ENCODE measurements at places on chromosomes 2 and 18.

DNA sequence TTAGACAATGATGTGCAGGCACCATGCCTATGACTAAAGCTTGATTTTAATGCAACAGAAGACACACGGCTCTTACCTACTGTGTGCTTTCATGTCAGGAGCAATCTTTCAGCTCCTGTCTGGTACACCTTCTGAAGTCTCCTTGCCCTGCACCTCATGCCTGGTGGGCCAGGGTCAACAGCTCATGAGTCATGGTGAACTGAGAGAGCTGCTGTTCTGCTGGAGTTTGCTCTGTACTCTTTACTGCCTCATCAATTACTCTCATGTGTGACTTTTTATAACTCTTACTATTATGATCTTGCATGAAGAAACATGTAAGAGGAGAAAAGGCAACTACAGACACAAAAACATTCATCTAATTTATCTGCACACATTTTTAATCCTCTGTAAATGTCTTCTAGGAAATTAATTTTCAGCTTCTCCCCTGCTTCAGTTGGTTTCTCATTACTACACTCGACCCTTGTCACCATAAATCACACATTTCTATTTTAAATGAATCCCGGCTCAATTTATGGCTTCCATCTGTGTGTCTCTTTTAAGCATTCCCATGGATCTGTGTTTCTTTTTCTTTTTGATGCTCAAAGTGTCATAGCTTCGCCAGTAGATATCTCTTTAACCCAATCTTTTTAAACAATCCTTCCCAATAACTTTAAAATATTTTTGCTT is 9.7 kb downstream of the SERPINB7 start:
- DNase-seq, result no peak

DNA sequence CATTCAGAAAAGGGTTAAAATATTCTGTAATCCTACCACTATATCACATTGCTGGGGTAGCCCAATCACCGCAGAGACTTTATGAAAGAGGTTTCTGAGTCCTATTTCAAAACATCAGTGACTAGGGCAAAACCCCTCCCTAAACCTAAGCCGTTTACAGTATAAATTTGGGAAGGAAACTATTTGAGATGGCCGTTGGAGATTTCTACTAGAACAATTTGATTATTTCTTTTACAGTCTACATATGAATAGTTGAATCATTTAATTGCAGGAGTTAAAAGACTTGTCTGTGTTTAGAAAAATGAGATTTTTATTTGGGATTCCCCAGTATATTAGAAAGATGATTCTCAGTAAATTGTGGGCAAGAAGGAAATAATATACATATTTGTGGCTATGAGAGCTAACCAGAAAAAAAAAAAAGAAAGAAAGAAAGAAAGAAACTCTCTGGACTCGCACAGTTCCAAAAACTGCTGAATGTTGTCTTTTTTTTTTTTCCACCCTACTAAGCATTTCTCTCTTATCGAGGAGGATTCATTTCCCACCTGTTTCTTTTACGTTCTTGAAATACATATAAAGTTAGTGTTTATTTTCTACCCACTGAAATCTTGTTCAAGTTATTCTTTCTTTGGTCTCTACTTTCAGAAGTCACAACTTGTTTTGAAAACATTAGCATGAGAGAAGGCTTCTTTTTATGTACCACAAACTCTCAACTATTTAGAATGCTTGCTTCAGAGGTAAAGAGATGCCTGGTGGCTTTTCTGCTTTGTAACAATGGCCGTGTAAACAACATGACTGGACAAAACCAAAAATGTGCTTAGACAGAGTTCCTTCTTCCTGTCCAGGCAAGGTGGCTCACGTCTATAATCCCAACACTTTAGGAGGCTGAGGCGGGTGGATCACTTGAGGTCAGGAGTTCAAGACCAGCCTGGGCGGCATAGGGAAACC is 65.9 kb downstream of the BCL2 start:
- DNase-seq, result no peak

DNA sequence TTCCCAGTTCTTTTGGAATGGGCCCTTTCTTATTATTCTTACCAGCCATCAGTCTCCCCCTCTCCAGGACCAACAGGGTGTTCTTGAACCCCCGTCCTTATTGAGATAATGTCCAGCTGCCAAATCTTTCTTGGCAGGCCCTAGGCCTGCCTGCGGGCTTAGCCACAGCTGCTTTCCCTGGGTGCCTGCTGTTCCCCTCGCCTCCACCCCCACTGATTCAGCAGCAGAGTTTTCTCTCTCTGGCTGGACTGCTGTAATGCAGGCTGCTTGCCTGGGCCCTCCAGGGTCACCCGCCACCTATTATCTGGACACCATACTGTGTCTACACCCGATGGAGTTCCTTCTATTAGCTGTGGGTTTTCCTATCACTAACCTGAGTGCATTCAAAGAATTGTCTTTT is 395.4 kb upstream of the ATP5MC3 start:
- DNase-seq, result no peak

- DNase-seq, result peak; percentile 65
These were observed at the start of gene NFATC1 for GRCh38 chr18:79395761-79396404. NFATC1 (plus strand) TSS chr18:79395930; CDS start chr18:79396225, 295 bp downstream.

DNA sequence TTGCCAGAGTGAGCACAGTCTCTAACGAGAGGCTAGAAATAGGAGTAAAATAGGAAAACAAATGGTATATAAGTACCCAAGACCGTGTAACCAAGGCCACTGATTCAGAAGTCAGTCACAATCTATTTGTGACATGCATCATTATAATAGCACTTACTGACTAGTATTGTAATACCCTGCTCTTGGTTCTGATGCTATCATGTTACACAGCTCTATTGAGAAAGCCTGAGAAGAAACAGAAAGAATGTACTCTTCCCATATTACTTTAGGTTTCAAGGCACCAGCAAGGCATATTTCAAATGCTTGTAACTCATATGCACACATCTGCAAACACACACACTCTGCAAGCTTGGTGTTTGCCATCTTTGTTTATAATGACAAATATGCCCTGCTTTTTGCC is 746.4 kb downstream of the SLC4A3 start:
- no peak for DNase-seq

DNA sequence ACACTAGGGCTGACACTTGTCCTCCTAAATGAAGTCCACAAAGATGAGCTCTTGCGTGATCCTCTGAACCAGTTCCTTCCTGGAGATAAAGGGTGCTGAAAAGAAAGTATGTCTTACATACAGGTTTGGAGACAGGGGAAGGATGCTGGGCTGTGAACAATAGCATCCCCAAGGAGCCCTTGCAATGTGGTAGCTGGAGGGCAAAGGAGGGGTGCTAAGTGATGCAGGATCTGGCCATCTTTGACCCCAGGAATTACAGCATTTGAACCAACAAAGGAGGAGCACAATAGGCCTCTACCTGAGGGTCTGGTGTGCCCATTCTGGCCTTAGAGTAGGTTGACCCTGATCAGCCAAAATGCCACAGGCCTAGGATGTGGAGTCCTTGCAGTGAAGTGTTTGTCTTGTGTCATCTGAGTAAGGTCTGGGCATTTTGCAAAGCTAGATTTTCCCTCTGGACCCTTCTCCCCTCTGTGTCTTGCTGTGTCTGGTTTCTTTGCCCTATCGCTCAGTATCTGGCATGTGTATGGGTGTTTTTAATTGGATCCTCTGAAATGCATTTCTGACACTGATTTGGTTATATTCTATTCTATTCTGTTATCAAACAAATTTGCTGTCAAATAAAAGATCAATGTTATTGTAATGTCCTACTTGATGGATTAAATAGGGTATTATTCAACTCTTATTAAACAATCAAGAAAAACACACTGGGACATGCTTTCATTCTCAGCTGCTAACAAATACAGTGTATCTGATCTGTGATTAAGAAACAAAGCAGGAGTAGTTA is 364.8 kb upstream of the MEIS1 start:
- DNase-seq, result no peak

DNA sequence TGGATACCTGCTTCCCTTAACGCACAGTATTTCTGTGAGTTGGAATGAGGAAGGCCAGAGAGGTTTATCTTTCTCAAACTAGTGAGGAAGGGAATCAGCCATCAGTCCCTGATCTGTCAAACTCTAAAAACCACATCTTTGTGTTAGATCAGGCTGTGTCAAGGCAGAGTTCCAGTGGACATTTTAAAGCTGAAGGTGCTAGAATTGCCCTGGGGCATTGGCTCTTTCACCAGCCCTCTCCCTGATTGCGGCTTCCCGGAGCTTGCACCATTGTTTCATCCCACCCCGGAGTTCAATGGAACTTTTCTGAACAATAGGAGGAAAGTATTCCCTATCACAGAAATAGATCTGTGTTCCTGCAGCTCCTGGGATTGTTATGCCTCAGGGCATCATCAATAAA is 110.2 kb downstream of the RNF144A start:
- no peak for DNase-seq

All from stimulated activated CD4-positive, alpha-beta T cell treated with anti-CD3 and anti-CD28 coated beads, Interleukin-15, amount 100 ng/mL, for 1 hour (primary cell).